ENCODE measurements at places on chromosomes 12 and 14. TPM values are rescaled to one million over a fixed set of nuclear protein-coding genes. Genes with fewer than 3 reads are reported as not detected.

DNA sequence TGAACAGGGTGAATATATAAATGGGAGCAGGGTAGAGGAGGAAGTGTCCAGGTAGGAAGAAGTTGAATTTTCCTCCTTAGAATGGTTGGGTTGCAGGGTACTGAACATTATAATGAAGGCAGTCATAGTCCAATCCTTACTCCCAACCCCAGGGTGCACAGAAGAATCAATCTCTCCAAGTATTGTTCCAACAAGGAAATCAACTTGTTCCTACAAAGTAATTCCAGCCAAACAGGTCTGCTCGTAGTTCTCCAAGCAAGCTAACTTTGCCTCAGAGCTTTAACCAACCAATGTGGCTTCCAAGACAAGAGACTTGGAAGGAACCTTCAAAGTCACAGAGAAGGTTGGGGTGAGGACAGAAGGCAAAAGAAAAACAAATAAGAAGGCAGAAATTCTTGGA, 527.2 kb downstream of the MED13L start:
- no peak for DNase-seq

GRCh38 chr12:49296034-49296835, 1.3 kb downstream of the PRPH start:
- peak; percentile 76 for DNase-seq

GRCh38 chr14:94655169-94655710, 43.0 kb downstream of the SERPINA3 start:
- no peak for DNase-seq

DNA sequence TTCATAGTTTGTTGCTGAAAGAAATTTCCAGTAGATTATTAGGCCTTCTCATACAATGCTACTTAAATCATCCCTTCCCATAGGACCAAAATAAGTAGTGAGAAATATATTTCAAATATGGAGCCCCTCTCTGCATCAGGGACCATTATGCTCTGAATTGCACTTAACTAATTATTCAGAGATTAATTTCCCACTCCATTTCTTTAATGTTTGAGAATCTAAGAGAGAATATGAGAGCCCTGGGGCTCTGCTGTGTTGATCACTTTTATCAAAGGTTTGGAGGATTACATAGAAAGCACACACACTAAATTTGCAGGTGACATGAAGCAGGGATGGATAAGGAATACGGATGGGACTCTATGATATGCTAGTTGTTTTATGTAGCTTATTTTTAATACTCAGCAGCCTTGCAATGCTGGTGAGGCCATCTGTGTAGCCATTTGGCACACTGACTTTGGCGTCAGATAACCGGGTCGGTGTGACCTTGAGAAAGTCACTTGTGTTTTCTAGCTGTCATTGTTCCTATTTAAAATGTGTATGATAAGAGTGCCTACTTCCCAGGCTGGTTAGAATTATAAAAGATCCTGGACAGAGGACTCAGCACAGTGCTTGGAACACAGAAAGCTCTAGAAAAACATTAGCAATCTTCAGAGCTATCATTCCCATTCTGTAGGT, 49.9 kb upstream of the FBXO21 start:
- no peak for DNase-seq

- DNase-seq: no peak
Observed at GRCh38 chr14:101575581-101575980, 14.3 kb downstream of the DIO3 start.

- no peak for DNase-seq
Observed at GRCh38 chr12:67681105-67681778, 32.7 kb downstream of the DYRK2 start.

- DNase-seq: no peak
Observed at GRCh38 chr12:96274331-96274730, 80.2 kb downstream of the ELK3 start.

DNA sequence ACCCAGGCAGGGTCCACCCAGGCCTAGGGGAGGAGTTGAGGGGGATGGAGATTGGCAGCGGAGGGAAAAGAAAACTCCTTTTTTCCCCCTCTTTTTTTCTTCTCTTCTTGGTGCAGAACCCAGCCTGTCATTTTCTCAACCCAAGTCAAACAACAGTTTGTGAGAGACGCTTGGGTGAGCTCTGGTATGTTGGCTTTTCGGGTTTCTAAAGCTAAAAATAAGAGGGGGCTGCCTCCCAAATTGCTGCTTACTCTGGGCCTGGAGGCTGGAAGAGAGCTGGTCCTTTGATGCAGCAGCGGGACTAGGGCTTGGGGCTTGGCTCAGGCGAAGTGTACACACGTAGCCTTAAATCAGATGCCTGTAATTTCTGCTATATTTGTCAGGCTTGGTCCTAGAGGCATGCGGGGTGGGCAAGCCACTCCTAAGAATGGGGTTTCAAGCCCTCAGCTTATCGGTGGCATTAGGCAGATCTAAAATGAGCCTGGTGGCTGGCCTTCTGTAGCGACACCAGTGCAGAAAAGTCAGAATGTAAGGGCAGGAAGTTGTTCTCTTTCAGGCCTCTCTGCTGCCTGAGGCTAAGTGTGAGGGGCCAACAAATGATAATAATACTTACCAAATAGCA, 816 bp upstream of the SLC8A3 start:
- DNase-seq: no peak

DNA sequence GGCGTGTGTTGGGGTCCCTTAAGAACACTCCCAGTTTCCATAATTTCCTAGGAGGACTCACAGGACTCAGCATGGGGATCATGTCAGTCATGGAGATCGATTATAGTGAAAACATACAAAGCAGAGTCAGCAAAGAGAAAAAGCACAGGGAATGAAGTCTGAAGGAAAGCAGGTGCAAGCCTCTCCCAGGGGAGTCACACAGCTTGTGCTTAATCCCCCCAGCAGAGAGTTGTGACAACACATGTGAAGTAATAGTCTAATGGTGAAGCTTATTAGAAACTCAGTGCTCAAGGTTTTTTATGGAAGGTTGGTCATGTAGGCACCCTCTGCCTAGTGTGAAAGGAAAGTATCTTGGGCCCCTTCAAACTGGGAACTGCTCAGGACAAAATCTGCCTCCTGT, 149.0 kb upstream of the SEL1L start:
- no peak for DNase-seq

Gene RASSF9
- not detected for total RNA-seq

Gene AMHR2
- total RNA-seq: not detected

Gene TAS2R7
- not detected for total RNA-seq

Gene SPATA7
- total RNA-seq: 3.2 TPM

Gene GLT1D1
- total RNA-seq: not detected
